Esophagus squamous epithelium (tissue), 5 donors: ENCODE measurements at places on chromosomes 7 and 10. TPM values are rescaled to one million over a fixed set of nuclear protein-coding genes. Genes with fewer than 3 reads are reported as not detected.
A peak's percentile ranks its signal among the peaks of the same experiment; 100 is the strongest.

The HOXA5 gene
- total RNA-seq, result 6.3 TPM

The SORCS1 gene
- total RNA-seq, result 0.88 TPM

DNA sequence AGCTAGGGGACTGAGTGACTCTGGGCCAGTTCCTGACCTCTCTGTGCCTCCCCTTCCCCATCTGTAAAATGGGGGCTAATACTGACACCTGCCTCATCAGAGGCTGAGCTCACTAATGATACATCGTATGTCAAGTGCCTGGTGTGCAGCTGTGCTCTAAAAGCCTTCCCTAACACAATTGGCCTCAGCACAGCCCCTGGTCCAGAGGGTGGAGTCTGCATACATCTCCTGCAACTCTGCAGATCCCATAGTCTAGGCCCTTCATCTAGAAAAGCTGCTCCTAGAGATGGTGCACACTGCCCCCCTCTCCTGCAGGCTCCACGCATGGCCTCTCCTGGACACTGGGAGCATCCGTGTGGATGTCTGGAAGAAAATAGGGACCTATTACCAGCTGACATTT, 255.0 kb downstream of the RPS24 start:
- DNase-seq, result no peak
- H3K4me3 ChIP-seq, result no peak overlapping the region
- H3K27ac ChIP-seq, result no peak overlapping the region

DNA sequence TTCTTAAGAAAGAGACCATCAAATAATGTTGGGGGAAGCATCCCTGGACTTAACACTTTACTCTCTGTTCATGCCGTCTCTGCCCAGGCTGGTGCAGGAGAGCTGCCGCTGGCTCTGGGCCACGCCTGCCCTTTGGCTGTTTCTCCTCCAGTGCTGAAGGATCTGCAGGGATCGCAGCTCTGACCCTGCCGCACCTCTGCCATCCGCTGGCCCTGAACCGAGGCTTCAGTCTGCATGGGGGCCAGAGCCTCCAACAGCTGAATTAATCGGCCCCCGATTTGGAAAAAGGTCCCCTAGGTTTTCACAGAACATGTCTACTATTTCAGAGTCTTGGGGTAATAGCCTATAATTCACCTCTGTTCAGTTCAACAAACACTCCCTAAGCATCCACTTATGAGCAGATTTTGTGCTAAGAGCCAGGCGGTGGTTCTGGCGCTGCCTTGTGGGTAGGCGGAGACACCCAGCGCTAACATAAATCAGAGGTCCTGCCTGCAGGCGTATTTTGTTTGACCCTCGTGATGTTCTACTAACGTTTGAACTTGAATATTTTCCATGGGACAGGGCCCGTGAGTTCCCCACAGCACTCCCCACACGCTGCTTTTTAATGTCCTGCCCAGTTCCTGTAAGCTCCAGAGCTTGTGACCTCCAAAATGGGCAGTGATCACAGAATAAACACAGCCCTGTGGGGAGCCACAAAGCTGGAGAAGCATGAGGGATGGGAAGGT, 99.0 kb downstream of the DYNC2I1 start:
- H3K27ac ChIP-seq, result no peak overlapping the region
- no peak for DNase-seq
- no peak overlapping the region for H3K4me3 ChIP-seq
- no peaks in the 10 kb centered on the region for H3K36me3 ChIP-seq
- no peaks in the 10 kb centered on the region for H3K27me3 ChIP-seq

DNA sequence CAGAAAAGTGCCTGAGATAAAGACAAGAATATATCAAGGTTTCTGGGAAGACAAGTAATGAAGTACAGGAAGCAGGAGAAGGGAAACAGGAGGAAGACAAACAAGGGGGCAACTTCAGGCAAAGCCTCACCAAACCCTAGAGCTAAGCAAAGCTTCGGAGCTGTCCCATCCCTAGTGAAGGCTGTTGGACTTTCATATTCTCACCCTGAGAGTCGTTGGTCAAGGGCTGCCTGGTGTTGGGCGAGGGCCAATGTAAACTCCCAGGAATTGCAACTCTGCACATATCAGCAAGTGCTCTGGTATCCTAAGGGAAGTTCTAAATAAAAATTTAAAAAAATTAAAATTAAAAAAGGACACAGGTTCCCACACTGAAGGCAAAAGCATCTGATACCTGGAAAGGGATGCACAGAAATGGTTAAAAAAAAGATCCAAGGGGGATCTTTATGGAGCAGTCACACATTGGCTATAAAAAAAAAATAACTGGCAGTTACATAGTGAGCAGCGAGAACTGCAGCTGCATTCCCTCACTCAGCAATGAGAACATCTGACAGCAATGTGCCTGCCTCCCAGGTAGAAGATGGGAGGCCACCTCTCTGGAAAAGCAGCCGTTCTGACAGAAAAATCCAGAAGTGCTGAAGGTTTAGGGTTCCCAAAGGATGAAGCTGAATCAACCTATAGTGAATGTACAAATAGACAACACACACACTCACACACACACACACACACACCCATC, 304.7 kb downstream of the WDR11 start:
- H3K36me3 ChIP-seq, result no peaks in the 10 kb centered on the region
- H3K27me3 ChIP-seq, result no peaks in the 10 kb centered on the region
- no peaks in the 10 kb centered on the region for H3K4me1 ChIP-seq
- no peak overlapping the region for H3K27ac ChIP-seq

GRCh38 chr10:17644485-17644943, 563 bp downstream of the STAM start:
- DNase-seq, result no peak
- H3K4me1 ChIP-seq, result peaks cover 28% of the 10 kb centered on the region
- H3K36me3 ChIP-seq, result peaks cover 6% of the 10 kb centered on the region
- H3K27ac ChIP-seq, result peak overlapping the region; percentile 98
